ENCODE measurements at places on chromosomes 5 and 9. TPM values are rescaled to one million over a fixed set of nuclear protein-coding genes. Genes with fewer than 3 reads are reported as not detected.

C5 gene
- 9.3 TPM for total RNA-seq

- DNase-seq: no peak
Measured at GRCh38 chr9:97560154-97560553, 58.7 kb downstream of the TMOD1 start.

DNA sequence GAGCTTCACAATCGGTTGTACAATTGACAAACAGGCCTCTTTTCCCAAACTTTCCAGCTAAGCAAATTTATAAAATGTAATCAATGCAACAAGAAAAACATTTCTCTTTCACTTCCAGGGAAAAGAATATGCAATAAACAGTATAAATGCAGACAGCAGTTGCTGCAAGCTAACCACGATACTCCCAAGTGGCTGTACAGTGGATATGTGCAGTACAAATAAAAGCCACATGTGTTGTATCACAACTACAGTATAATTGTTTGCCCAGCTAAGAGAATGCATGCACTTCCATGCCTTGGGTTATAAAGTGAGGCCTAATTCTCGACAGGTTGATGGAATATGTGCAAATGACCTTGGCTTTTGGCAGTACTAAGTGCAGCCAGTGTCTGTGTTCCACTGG is 16.7 kb upstream of the PDCL start:
- DNase-seq: peak; percentile 15

SLC6A7 gene
- total RNA-seq: 0.35 TPM

ANKRD55 gene
- total RNA-seq: not detected

- DNase-seq: peak; percentile 73
Measured at GRCh38 chr5:15452781-15453180, 47.2 kb upstream of the FBXL7 start.

DNA sequence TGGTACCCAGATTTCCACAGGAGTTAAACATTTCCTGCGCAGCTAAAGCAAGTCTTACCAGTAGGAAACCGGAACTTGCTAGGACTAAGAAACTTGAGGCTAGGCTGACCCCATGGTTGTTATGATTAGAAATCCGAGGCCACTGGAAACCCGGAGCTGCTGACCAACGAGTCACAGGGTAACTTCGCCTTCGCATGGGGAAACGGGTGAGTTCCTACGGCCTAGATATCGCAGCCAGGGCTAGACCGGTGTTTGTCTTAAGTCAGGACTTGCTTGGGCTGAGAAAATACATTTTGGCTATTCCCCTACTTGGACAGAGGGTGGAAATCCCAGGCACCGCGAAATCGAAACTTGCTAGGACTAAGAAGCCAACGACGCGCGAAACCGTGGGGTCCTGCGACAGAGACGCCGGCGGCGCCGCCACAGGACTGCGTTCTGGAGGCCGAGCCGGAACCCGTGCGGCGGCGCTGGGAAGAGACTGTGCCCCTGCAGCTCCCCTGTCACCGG is 1.6 kb upstream of the ANXA2R start:
- DNase-seq: peak; percentile 74

- DNase-seq: no peak
Measured at GRCh38 chr5:39178171-39178570, 41.2 kb downstream of the FYB1 start.

GRCh38 chr5:67209141-67209771 is 12.7 kb upstream of the CD180 start:
- peak; percentile 84 for DNase-seq

DNA sequence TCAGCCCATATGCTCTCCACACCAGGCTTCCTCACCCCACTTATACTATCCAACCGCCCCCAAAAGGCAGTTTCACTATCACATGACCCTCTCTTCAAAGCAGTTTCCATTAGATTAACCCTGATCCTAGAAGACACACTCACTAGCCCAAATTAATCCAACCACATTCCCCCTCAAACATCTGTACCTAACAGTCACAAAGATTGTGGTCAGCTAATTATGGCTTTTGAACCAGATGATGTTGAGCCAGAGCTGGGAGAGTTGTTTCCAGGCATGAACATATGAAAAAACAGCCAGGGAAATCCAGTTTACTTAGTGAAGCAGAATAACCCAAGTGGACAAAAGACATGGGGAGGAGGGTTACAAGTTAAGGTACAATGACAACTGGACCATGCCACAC is 131.2 kb downstream of the SPOCK1 start:
- no peak for DNase-seq

RNF208 gene
- 0.18 TPM for total RNA-seq
